RWPE1 (cell line): ENCODE measurements at places on chromosomes 3 and 15.

- DNase-seq = peak; percentile 84
These were observed 43.1 kb upstream of the LIMD1 start for GRCh38 chr3:45551214-45552010.

DNA sequence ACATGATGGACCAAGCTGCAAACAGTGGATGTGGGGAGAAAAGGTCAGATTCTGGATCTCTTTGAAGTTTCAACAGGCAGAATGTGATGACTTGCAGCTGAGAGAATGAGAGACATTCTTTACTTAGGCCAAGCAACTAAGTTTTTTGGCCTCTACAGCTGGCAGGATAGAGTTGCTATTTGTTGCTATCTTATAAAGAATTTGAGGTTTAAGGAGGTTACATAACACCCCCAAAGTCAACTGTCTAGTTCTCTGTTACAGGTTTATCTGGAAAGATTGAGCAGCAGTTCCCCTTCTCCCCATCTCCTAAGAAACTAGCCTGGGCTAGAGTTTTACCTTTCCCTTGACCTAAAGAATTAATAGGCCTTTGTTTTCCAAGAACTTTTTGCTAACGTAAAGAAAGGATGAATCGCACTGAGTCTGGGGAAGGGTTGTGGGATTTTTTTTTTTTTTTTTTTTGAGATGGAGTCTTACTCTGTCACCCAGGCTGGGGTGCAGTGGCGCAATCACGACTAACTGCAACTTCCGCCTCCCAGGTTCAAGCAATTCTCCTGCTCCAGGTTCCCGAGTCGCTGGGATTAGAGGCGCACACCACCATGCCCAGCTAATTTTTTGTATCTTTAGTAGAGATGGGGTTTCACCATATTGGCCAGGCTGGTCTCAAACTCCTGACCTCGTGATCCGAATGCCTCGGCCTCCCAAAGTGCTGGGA, 26.6 kb upstream of the SLMAP start:
- no peak for DNase-seq

DNA sequence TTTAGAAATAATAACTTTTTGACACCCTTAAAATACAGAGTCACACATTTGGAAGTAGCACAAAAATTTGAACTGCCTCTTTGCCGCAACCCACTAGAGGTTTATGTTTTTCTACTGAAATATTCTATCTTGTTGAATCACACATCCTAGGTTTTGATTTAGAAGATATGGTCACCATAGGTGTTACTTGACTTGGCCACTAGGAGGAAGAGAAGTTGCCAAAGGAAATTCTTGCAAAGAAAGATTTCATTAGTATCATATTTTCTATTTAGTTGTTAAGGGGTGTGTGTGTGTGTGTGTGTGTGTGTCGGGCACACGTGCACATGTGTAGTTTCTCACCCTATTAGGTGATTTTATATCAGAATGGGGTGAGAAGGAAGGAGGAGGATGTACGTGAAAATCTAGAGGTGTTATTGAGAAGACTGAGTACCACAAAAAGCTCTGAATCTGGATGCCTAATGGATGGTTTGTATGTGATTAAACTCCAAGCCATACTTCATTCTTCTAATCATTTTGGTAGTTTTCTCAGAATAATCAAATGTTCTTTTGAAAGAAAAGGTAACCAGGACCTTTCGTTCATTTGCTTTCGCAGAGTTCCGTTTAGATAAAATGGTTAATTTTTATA, 31.5 kb downstream of the ZFAND6 start:
- no peak for DNase-seq

DNA sequence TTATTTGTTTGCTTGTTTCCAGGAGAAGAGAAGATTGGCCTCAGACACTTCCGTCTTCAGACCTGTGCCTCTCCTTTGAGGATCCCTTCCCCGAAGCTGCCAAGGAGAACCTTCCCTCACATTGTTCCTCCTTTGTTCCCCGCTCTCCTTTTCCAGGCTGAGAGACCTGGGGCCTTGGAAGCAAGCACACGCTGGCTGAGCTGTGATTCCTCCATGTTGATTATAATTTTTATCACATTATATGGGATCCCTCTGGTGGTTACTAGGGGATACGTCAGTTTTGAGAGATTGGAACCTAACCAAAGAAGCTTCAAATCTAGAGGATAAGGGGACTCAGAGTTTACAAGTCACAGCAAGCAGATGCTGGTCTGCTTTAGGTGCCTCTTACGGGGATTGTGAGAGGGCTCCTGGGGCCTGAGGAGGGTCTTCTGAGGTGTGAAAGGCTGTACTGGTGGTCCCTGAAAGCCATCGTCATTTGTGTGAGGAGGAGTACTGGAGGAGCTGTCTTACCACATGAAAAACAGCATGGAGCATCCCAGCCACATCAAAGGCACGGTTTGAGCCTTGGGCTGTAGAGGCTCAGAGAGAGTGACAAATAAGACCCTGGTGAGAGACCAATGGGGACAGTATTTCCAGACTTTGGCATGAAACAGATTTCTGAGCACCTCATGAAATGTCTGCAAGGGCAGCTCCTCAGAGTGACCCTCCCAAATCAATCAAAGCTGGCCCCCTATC, 760.1 kb upstream of the CFAP20DC start:
- peak; percentile 20 for DNase-seq

- no peak for DNase-seq
These were observed 90.1 kb downstream of the TMCO5A start for GRCh38 chr15:38024293-38025091.

GRCh38 chr3:52004906-52005395, 9.3 kb upstream of the RPL29 start:
- no peak for DNase-seq

- DNase-seq = no peak
These were observed 92.6 kb upstream of the VGLL4 start for GRCh38 chr3:11736136-11736833.

- DNase-seq = no peak
These were observed 2.8 kb downstream of the HES1 start for GRCh38 chr3:194138732-194139070.

GRCh38 chr15:43792761-43793476, 799 bp downstream of the SERF2 start:
- peak; percentile 53 for DNase-seq

DNA sequence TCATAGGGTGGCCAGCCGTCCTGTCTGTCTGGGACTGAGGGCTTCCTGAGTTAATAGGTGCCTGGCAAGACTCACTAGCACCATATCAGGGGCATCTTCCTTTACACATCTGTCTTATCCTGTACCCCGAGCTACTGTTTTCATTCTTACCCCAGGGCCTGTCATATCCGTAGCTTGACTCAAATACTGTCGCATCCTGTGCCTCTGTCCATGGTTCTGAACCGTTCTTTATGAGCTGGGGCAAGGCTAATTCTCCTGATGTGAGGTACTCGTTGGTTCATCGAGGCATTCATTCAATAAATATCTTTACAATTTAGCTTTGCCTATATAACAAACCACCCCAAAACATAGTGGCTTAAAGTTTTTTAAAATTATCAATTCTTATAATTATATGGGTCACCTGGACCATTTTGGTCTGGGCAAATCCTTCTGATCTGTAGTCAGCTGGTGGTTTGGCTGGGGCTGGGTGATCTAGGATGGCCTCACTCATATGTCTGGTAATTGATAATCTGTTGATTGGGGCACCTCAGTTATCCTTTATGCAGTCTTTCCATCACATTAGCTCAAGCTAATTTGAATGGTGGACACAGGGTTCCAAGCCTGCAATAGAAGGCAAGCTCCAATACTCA, 121.2 kb downstream of the TLE3 start:
- peak; percentile 50 for DNase-seq

DNA sequence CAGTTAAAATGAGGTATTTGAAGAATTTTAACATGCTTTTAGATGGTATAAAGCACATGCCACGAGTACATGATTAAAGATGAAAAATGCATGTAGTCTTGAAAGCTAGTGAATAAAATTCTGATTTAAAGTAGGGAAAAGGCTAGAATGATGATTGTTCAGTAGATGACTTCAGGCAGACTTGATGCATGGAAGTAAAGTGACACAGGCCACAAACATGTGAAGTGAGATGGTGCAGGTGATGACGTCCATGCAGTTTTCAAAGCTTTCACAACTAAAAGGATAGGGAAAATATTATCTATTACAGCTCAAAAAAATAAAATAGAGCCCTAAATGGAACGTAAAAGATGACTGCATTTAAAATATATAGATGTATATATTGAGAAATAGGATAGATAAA, 140.9 kb downstream of the TFG start:
- no peak for DNase-seq

- no peak for DNase-seq
These were observed 913 bp downstream of the FAM174B start for GRCh38 chr15:92654662-92655061.

- DNase-seq = no peak
These were observed 55.0 kb downstream of the SETD5 start for GRCh38 chr3:9452417-9452816.

GRCh38 chr15:50860824-50861223, 47.7 kb upstream of the AP4E1 start:
- DNase-seq = no peak

DNA sequence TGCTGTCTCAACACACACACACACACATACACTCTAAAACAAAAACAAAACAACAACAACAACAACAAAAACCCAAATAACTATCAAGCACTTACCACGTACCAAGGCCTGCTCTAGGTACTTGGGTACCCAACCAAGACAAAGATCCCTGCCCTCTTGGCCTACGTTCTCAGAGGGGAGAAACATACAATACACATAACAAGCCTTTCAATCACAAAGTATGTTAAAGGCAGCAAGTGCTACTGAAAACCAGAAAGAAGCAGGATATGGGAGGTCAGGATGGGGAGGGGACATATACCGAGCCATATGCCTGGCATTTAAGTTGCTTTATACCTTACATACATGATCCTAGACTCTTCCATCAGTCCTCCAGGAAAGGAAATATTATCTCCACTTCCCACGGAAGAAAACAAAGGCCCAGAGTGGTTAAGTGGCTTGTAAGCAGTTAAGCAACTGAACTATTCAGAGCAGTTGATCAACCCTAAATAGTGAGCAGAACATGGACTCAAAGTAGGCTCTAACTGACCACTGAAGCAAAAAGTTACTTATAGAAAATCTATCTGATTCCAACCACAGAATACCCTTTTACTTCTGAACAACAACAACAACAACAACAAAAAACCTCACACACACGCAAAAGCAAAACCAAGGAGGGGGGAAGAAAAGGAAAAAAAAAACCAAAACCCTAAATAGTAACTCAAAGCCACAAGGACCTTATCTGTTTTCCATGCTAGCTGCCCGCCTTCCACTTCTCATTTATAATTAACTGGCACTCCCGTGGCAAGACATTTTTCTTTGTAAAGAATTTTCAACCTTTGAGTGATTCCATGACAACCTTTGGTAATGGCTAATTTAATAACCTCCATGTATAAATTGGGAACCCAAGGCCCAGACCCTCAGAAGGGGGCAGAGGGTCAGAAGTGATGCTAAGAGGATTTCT, 21.0 kb downstream of the PRICKLE2 start:
- DNase-seq = no peak

DNA sequence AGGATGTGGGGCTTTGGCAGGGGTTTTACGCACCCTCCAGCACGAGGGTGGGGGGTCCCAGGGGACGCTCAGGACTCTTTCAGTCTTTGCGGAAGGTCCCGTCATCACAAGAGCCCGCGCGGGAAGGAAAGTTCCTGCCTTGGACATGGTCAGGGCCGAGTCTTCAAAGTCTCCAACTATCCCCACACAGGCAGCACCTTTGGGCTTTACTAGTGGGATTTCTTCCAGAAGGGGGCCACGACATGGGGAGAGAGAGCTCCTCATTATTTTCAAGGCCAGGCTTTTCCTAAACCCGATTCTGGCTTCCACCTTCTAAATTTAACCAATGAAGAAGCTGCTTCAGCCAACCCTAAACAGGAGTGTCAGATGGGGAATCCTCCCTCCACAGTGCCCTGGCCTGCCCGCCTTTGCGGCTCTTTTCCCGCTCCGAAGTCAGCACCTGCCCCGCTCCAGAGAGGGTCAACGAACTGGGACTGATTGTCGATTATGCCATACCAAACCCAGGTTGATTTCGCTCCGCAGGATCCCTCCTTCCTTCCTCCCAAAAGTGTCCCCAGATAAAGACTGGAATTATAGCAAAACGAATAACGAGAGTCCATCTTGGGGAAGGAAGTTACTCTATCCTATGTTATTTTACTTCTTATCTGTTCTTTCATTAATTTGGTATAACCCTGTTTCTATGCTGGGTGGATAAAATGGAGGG, 11.0 kb downstream of the SHOX2 start:
- DNase-seq = no peak

DNA sequence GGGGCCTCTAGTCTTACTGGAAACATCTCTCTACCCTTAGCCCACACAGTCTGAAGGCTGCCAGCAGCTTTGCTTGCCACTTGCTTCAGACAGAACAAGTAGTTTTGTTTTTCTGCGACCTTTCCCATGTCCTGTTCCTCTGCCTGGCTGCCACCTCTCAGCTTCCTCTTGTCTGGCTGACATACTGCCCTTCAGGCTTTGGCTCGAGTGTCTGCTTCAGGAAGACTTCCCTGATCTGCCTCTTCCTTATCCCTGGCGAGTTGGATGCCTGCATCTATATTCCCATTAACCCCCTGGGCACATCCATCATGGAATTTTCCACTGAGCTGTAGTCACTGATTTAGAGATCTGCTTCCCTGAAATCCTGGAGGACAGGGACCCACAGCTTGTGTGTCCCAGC, 25.1 kb upstream of the CPNE9 start:
- DNase-seq = no peak

- DNase-seq = no peak
These were observed 5.9 kb downstream of the KY start for GRCh38 chr3:134644731-134645514.

DNA sequence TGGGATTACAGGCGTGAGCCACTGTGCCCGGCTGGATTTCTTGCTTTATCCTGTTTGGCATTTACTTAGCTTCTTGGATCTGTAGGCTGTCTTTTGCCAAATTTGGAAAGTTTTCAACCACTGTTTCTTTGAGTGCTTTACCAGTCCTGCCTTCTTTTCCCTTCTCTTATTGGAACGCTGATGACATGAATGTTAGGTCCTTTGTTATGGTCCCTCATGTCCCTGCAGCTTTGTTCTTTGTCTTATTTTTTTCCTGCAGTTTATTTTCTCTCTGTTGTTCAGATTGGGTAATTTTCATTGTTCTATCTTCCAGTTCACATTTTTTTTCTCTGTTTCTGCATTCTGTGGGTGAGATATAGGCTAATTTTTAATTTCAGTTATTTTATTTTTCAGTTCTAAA, 25.0 kb downstream of the SH3GL3 start:
- no peak for DNase-seq

DNA sequence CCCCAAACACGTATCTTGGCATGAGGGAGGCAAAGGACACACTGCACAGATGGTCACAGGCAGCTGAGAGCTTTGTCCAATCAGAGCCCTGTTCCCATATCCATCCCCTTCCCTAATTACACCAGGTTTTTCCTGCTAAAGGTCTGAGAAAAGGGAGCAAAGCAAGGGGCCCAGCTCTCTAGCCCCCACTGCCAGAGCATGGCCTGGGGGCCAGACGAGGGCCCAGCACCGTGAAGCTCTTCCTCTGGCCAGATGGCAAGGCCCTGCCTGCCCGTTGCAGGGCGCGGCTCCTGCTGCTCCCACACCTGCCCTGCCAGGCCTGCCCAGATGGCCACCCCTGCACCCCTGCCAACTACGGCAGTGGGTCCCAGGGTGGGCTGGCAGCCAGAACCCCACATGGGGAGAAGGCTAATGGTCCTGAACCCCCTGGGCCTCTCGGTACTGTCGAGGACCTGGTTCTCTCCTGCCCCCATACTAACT, 3.2 kb downstream of the SHF start:
- DNase-seq = no peak

- no peak for DNase-seq
These were observed 72.7 kb downstream of the MB21D2 start for GRCh38 chr3:192844836-192845525.
